ENCODE measurements at places on chromosomes 4 and X.

GRCh38 chrX:150155436-150156035 lies 207.6 kb upstream of the MAMLD1 start:
- DNase-seq, result no peak

DNA sequence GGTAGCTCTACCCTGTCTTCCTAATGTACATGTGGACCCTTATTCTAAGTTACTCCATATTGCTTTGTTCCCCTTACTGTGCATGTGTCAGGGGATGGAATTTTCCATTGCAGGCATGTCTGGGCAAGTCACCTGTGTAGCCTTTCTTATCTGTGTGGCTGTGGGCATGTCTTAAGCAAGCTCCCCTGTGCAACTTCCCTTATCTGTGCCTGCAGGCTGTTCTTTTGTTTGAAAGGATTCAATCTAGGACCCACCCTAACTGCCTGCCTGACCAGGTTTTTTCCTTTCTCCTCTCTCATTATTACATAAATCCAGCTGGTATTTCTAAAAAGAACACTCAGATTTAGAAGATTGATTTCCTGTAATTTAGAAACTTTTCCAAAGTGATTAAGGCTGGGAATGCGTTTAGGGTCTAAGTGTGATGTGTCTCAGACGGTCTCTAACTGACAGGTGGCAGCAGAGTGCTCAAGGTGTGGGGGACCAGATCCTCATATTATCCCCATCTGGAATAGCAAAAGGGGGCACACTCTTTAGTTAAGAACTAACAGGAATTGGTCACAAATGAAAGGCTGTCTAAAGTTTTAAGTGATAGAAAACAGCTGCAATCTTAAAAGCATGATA lies 198.9 kb upstream of the PPP1R2C start:
- peak; percentile 52 for DNase-seq

- no peak for DNase-seq
Observed at GRCh38 chr4:134216411-134216810, 14.8 kb upstream of the PABPC4L start.

- no peak for DNase-seq
Observed at GRCh38 chr4:1609901-1610790, 74.0 kb downstream of the FAM53A start.

DNA sequence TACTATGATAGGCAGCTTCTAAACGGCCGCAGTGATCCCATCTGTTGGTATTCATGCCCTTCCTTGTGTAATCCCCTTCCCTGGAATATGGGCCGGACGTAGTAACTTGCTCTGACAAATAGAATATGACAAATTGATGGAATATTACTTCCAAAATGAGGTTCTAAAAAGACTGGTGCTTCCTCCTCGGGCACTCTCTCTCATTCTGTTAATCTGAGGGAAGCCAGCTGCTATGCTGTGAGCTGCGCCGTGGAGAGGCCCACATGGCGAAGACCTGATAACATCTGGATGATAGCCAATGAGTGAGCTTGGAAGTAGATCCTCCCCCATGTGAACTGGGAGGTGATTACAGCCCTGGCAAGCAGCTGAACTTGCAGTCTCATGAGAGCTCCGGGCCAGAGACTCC lies 27.2 kb upstream of the SLC25A4 start:
- DNase-seq, result no peak

GRCh38 chrX:71315917-71316316 lies 14.4 kb downstream of the ITGB1BP2 start:
- no peak for DNase-seq

DNA sequence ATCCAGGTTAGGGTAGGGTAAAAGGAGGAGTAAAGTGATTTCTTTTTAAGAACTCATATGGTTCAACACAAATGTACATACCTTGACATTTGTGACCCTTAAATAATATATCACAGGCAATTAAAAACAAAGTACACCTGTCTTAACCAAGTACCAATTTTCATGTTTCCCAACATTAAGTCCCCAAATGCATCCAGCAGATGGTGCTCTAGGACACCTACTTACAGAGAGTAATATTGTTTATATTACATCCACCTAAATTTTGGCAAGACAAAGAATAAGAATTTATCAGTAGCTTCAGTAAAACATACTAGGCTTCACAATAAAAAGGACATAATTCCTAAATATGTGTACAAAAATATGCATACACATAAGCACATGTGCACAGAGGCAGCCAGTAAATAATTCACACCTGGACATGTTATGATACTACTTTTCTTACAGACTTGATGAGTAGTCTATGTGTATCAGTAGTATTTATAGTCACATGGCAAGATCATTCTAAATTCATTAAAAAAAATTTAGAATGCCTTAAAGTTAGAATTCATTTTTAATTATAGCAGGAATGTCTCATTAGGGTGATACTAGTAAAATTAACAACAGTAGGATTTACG lies 219.7 kb downstream of the DCLK2 start:
- peak; percentile 78 for DNase-seq

DNA sequence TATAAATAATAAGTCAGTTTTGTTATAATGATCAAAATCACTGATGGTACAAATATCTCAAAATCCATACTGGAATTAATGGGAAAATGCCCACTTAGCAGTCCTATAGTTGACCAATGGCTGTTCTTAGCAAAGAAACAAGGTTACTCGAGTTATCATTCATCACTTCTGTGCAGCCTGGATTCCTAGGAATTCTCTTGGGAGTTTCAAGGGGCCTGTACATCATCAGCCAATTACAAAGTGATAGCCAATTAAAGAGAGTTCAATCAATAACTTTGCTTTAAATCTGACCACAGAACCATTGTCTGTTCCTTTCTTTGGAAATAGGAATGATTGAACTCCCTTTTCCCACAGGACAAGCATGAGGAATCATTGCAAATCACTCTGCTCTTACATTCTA lies 205.5 kb downstream of the PCDH19 start:
- no peak for DNase-seq

DNA sequence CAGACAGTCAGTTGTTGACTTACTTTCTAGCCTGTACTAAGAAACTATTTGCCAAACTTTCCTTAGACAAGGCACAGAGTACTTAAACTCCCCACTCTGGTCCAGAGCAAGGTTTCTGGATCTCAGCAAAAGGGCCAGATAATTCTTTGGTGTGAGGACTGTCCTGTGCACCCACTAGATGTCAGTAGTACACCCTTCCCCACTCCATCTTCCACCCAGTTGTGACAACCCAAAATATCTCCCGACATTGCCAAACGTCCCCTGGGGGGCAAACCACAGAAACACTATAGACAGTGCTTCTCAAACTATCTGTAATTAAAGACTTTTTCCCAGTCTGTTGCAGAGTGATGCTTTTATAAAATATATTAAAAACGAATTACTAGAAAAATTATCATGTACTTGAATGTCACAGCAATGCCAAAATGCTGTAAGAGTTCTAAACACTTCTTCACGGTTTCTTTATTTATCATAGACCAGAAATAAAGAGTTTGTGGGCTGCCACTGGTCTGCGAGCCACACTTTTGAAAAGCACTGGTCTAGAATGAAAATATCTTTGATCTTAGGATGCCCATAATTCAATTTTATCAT lies 203.5 kb downstream of the PRDM5 start:
- peak; percentile 62 for DNase-seq

- DNase-seq, result no peak
Observed at GRCh38 chr4:124279741-124280140, 432.8 kb downstream of the ANKRD50 start.

GRCh38 chr4:178275671-178276360 lies 833.6 kb upstream of the AGA start:
- no peak for DNase-seq

DNA sequence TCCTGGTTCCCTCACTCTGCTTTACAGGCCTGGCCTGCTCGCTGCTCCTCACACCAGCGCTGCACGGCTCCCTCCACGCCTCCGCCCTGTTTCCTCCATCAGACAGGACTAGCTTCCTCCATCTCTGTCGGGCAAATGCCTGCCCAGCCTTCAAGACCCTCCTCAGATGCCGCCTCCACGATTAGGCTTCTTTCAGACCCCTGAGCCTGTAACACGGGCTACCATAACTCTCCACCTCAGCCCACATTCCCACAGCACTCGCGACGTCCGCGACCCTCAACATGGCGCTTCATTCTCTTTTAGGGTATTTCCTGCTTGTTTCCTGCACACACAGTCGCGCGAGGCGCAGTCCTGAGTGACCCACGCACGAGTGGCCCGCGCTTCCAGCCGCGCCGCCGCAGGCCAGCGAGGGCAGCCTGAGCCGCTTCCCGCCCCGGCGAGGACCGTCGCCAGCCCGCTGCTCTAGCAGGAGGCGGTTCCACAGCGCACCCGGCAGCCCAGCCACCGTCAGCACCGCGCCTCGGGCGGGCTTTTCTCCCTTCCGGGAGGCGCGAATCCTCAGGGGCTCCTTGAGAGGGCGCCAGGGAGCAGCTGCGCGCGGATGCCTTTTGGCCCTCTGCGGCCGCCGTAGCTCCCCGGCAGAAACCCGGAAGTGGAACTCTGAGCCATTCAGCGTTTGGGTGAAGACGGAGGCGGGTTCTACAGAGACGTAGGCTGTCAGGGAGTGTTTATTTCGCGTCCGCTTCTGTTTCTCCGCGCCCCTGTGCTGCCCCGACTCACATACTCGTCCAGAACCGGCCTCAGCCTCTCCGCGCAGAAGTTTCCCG lies at the start of gene FRG1:
TSS of gene FRG1 (plus strand) at position 695 of the 827 bp plus-strand sequence. CDS start 138 bp downstream, outside the sequence.
- DNase-seq, result peak; percentile 99

GRCh38 chrX:47568656-47569295 lies 7.8 kb downstream of the ARAF start:
- peak; percentile 77 for DNase-seq

- no peak for DNase-seq
Observed at GRCh38 chrX:24839331-24839730, 145.6 kb downstream of the POLA1 start.

GRCh38 chr4:168516841-168517240 lies 20.0 kb downstream of the PALLD start:
- DNase-seq, result no peak

- DNase-seq, result no peak
Observed at GRCh38 chr4:147312376-147313046, 168.4 kb upstream of the EDNRA start.

DNA sequence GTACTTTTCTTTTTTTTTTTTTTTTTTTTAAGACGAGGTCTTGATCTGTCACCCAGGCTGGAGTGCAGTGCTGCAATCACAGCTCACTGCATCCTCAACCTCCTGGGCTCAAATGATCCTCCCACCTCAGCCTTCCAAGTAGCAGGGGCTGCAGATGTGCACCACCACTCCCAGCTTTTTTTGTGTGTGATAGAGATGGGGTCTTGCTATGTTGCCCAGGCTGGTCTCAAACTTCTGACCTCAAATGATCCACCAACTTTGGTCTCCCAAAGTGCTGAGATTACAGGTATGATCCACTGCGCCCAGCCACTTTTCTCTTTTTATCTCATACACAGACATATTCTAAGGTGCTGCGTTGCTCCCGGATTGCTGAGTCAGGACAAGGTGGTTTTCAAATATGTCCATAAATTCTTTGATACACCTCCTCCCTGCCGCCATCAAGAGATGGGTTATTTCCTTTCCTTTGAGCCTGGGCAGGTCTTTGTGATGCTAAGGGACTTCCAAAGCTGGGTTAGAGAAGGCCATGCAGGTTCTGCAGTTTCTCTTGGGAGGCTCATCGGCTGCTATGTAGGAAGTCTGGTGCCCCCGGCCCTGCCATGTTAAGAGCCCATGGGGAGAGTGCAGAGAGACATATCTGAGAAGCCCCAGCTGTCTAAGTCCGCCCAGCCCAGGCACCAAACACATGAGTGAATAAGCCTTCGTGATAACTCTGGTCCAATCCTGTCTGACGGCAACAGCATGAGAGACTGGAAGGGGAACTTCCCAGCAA lies 8.4 kb upstream of the PLA2G12A start:
- DNase-seq, result peak; percentile 53

- no peak for DNase-seq
Observed at GRCh38 chr4:155999725-156000124, 46.1 kb upstream of the CTSO start.

GRCh38 chrX:97330151-97330550 lies 446.4 kb downstream of the RPA4 start:
- no peak for DNase-seq

- DNase-seq, result no peak
Observed at GRCh38 chr4:136337216-136337615, 1195.1 kb downstream of the PCDH18 start.

DNA sequence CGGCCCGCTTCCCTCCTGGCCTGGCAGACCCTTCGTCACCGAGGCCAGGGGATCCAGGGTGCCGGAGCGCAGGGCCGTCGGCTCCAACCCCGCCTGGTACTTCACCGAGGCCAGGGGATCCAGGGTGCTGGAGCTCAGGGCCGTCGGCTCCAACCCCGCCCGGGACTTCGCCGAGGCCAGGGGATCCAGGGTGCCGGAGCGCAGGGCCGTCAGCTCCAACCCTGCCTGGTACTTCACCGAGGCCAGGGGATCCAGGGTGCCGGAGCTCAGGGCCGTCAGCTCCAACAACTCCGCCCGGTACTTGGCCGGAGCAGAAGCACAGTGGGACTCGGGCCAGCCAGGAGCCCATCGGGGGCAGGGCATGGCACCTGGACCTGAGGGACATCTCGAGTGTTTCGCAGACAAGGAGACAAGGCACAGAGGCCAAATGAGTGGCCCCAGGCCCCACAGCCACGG lies 85.1 kb downstream of the FAM53A start:
- DNase-seq, result no peak

GRCh38 chr4:53089936-53090729 lies 228.0 kb downstream of the RASL11B start:
- no peak for DNase-seq

GRCh38 chr4:67776746-67777145 lies 22.6 kb upstream of the GNRHR start:
- no peak for DNase-seq

- DNase-seq, result no peak
Observed at GRCh38 chr4:144845411-144845810, 199.5 kb downstream of the HHIP start.

- peak; percentile 78 for DNase-seq
Observed at GRCh38 chr4:95155759-95156451, 392.9 kb downstream of the UNC5C start.

DNA sequence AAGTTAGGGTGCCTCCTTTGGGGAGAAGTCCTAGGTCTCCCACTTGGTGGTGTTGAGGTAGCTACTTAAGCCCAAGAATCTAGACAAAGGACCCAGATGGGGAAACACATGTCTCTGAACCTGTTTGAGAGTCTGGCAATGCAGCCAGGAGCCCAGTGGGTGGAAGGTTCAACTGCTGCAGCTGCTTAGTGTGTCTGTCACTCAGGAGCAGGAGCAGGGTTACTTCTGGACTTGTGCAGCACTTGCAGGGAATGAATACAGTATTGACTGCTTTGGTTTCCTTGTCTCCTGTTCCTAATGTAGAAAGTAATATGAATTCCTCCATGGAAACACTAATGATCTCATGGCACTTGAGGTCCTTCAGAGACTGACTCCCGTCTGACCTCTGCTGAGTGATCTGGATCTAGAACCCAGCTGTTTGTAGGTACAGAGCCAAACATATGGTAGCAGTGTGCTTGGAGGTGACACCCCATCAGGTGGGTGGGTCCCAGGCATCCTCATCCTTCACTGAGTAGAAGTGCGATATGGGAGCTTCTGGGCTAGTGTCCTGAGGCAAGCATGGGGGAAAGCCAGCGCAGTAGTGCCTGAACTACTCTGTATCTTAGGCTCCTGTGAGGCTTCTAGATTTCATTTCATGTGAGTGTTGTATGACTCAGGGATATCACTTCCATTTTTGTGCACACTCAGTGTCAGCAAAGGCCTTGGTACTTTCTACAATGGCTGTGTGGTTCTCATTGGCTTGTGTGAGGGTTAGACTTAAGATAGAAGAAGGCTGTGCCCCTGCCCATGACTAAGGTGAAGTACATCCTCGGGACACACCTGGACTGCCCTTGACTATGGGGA lies 85.0 kb upstream of the WDR1 start:
- peak; percentile 26 for DNase-seq

- DNase-seq, result no peak
Observed at GRCh38 chr4:95190751-95191436, 357.9 kb downstream of the UNC5C start.

- no peak for DNase-seq
Observed at GRCh38 chrX:38112566-38112965, 106.2 kb downstream of the SYTL5 start.

GRCh38 chrX:107514944-107515343 lies 65.5 kb downstream of the FRMPD3 start:
- DNase-seq, result no peak

Data from activated CD4-positive, alpha-beta T cell treated with anti-CD3 and anti-CD28 coated beads, Interleukin-2, amount 10 ng/mL, durations not matched to agents 24 days and 14 days (primary cell).